Left cardiac atrium (tissue), 4 donors: ENCODE measurements at places on chromosomes 1 and 21. TPM values are rescaled to one million over a fixed set of nuclear protein-coding genes. Genes with fewer than 3 reads are reported as not detected.

GRCh38 chr1:5927506-5928370 is 64.5 kb downstream of the NPHP4 start:
- DNase-seq: no peak

DNA sequence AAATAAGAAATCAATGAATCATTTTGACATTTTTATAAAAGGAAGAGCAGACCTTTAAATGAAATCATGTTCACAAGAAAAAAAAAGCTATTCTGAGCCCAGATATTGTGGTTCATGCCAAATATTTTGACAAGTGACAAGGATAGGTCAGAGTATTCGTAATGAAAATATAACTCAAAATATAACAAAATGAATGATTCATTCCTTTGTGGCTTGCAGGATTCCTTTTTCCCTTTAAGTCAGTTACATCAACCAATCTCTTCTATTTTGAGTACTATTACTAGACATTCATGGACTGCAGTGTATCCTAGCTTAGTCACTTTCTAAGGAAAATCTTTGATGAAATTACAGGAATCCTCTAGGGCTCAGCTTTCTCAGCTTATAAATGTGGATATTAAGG is 188.7 kb downstream of the COL11A1 start:
- DNase-seq: no peak

DNA sequence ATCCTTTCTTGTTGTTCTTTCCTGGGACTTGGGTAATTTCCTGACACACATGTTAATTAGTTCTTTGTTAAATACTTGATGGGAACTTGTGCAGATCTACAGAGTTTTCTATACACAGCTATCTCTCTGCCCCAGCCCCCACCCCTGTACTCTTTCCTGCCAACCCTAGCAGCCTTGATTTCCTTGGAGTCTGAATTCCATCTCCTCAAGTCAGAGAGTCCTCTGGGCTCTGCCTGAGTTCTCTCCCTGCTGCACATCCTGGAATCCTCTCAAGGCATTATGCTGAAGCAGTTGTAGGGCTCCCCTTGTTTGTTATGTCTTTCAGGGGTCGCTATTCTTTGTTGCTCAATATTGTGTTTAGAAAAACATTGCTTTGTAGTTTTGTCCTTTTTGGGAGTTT is 384.7 kb downstream of the RPS6KC1 start:
- DNase-seq: no peak

DNA sequence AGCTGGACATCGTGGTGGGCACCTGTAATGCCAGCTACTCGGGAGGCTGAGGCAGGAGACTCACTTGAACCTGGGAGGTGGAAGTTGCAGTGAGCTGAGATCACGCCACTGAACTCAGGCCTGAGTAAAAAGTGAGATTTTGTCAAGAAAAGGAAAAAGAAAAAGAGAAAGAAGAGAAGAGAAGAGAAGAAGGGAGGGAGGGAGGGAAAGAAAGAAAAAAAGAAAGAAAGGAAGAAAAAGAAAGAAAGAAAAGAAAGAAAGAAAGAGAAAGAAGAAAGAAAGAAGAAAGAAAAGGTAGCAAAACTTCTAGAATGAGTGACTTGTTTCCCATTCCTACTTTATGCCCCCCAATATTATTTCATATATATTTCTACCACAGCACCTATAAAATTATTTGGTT is 98.8 kb downstream of the UBE2U start:
- no peak for DNase-seq

- no peak for DNase-seq
These were observed 531.9 kb upstream of the CAMK1G start for GRCh38 chr1:209051570-209051969.

The TLCD4 gene
- total RNA-seq: 48.3 TPM

The APH1A gene
- total RNA-seq: 64.3 TPM
